Renal pelvis (tissue), 12 donors: ENCODE measurements at places on chromosomes 7 and 10.

DNA sequence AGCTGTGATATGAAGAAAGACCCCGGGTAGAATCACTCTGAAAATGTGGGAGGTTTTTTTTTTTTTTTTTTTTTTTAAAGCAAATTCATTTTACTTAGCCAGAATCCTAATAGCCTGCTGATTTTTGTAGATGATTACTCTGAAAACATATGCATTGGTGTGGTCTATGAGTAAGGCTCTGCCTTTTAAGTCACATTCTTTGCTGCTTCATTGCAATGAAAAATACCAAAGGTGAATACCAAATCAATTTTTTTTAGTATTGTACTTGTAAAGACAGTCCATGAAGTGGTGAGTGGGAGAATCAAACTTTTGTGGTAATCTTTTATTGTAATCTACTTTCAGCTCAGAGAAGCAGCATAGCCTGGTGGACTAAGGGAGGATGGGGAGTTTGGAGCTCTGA lies 130.3 kb downstream of the SDK1 start:
- no peak for DNase-seq

DNA sequence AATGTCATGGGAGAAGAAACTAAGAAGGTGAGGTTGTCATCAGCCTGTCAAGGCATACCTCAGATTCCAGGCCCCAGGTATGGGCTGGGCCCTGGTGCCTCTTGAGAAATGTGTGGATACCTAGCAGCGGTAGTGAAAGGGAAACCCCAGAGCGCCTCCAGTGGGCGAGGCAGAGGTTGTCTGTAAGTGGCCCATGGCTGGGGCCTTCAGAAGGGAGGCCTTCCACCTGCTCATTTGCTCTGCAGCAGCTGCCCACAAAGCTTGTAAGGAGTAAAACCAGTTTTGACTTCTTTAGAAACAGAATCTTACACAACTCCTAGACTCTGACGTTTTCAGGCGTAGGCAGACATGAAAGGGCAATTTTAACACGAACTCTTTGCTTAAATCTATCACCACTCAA lies 509.9 kb downstream of the PARD3 start:
- no peak for DNase-seq

DNA sequence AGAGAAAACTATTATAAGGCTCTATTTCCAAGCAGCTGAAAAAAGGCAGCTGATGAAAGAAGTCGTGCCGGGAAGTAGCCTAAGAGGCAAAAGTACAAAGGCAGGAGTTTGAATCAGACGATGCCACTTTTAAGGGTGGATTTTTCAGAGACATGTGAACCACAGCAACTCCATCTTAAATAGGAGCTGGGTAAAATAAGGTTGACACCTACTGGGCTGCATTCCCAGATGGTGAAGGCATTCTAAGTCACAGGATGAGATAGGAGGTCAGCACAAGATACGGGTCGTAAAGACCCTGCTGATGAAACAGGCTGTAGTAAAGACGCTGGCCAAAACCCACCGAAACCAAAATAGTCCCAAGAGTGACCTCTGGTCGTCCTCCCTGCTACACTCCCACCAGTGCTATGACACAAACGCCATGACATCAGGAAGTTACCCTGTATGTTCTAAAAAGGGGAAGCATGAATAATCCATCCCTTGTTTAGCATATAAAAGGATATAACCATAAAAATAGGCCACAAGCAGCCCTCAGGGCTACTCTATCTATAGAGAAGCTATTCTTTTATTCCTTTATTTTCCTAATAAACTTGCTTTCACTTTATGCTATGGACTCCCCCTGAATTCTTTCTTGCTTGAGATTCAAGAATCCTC lies 45.5 kb upstream of the PRSS1 start:
- no peak for DNase-seq

- no peak for DNase-seq
Measured at GRCh38 chr10:101778151-101778780, 2.4 kb upstream of the FGF8 start.

- DNase-seq: no peak
Measured at GRCh38 chr10:102504976-102505300, 1.2 kb downstream of the SUFU start.

- no peak for DNase-seq
Measured at GRCh38 chr10:89173075-89173474, 34.0 kb downstream of the CH25H start.

DNA sequence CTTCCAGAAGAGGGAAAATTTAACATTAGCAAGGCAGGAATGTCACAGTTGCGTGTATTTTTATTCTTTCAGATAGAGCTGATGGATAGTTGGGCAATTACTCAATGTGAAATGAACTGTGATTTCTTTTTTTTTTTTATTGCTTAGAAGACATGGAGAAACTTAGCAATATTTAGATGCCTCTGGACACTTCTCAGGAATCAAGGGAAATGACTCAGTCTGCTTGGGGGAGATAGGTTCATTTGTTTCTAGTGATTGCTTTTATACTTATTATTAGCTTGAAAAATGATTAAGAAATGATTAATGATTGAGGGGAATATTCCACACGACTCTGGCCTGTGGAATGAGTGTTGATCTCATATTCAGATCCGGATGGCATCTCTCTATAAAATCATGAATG lies 33.1 kb upstream of the TBX20 start:
- DNase-seq: no peak

DNA sequence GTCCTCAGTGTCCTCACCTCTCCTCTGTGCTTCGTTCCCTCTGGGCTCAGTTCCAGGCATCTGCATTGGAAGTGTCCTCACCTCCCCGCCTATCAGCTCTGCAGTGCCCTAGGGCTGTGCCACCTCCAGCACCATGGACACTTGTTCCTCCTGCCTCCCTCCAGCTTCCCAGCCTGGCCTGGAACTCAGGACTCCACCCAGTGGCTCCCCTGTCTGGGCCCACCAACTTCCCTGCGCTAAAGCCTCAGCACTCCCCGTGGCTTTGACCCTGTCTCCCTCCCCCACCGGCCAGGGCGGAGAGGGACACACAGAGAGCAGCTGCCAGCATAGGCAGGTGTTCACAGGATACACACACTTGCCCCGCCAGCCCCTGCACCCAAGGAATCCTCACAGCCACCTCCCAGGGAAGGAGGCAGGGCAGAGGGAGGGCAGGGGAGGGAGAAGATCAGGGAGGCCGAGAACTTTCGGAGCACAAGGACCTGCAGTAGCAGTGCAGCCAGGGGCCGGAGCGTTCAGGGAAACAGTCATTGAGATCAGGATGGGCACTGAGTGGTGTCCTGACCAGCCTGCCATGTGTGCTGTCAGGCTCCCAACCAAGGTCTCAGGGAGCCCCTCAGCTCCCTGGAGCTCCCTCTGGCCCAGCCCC lies 31.3 kb downstream of the ANXA8 start:
- no peak for DNase-seq

- no peak for DNase-seq
Measured at GRCh38 chr10:104336821-104337467, 1.3 kb downstream of the ITPRIP start.

DNA sequence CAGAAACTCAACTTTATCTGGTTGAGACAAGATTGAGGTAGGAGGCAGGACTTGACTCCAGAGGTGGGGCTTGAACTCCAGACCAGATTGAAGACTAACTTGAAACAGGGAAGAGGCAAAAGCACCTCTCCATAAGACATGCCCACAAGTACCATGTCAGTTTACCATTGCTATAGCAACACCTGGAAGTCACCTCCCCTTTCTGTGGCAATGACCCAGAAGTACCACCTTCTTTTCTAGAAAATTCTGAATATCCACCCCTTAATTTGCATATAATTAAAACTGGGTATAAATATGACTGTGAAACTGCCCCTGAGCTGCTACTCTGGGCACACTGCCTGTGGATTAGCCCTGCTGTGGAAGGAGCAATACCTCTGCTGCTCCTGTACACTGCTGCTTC lies 4.9 kb upstream of the TOMM7 start:
- no peak for DNase-seq

DNA sequence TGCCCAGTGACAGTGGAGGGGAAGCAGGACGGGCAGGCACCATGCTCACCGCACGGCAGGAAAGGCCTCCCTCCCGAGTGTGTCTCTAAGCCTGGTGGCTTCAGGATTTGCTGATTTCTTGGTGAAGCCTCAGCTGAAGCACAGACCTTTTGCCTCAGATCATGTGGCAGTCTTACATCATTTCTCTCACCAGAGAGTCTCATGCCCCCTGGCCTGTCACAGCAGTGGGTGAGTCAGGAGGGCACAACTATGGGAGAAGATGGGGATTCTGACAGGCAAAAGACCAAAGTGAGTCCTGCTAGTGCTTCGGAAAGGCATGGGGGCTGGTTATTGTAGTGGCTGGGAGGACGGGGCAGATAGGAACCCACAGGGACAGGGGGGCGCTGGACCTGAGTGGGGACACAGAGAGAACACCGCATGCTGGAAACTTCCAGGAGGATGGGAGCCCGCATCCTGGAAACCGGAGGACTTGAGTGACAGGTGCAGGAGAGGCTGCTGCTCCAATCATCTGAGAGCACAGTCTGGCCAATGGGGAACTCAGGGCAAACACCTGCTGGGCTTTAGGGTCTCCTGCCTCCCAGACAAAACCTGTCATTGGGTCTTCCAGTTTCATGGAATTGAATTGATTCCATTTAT lies 166.8 kb downstream of the ADARB2 start:
- DNase-seq: no peak

- peak; percentile 59 for DNase-seq
Measured at GRCh38 chr7:22582863-22583622, 83.1 kb upstream of the STEAP1B start.

DNA sequence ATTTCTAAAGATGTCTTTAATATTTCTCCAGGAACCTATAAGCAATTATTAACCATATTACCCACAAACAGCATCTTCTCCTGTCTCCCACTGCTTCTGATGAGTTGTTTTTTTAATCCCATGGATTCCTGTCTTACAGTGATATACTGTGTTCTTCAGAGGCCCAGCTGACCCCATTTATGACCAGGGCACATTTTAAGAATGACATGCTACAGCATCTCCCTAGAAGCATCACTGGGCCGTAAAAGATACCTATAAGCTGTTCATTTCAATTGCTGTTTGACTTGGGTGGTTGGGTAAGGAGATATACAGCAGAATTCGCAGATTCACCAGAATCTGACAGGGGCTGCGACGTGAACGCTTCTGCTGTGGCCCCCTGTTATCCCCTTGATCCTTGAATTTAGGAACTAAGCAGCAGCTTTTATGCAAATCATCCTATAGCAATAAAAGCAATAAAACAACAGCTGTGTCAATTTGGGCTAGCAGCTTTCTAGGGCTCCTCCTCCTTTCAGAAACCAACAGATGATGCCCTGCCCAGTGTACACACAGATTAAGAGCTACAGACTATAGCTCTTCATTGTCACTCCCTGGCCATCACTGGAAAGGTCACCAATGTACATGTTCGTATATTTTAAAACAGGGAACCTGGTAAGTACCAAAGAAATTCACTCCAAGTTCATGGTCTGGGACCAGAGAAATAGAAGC lies 86.8 kb downstream of the CPEB3 start:
- DNase-seq: no peak

DNA sequence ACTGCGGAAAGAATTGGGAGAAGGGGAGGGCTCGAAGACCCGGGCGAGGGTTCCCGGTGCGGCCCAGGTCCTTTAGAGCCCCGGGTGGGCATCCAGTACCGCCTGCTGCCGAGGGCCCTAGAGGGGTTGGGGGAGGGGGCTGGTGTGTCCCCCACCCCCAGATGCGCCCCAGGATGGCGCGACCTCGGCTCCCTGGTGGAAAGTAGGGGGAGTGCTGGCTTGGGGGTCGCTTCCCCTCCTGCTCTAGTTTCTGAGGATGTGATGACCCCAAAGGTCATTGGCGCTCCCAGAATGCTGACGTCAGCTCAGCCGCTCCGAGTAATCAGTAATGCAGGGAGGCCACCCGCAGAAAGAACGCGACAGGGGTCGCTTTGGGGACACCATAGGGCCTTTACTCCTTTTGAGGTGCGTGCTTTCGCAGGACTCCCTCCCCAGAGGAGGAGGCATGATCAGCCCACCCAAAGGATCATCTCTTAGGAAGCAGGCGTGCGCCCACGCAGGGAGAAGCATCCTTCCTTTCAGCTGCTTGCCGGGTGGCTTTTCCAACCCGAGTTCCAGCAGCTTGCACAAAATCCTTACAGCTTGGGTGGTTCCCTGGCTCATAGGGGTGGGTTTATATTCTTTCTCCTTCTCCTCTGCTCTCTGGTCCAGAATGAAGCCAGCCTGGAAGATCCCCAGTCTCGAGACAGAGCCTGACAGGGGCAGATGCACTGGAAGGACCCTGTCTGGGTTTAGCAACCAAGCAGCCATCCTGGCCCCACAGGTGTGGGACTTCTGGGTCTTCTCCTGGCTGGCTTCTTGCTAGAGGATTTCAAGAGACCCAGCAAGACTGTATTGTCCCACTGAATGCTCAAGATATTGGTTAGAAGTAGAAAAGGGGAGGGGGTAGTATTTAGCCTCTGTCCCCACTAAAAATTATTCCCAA lies 1.3 kb upstream of the PRKAG2 start:
- DNase-seq: no peak

- DNase-seq: no peak
Measured at GRCh38 chr10:71528371-71529206, 131.9 kb downstream of the CDH23 start.

DNA sequence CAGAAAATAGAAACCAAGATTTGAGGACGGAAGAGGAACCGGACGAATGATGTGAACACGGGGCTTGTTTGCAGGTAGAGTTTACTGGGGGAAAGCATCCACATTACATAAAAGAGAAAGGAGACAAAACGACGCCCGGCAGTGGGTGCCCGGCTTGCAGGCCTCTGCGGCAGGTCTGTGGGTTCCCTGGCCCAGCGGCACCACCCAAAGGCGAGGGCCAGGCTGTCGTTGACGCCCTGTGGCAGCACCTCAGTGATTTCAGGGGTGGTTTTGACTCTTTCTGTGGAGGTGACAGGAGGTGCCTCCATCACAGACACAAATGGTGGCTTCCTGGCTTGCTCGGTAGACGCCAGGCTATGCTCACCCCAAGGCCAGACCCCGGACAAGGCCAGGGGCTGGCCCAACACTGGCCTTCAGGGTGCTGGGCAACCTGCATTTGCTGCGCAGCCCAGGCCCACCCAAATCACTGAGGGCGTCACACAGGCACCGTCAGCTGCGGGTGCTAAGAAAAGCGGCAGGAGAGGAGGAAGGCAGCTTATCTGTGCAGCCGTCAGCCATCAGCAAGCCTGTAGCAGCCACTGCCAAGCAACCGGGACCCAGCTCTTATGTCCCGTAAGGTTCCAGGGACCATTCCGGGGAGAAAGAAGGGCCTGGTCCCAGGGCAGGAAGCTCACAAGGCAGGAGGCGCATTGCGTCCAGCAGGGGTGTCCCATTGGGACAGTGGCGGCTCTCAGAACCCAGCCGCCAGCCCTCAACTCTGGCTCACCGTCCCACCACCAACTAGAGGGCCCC lies 230.3 kb downstream of the PTPRN2 start:
- no peak for DNase-seq

- DNase-seq: no peak
Measured at GRCh38 chr10:21972584-21972983, 30.9 kb downstream of the DNAJC1 start.

GRCh38 chr7:134562136-134562535 lies 13.2 kb downstream of the AKR1B15 start:
- DNase-seq: no peak
